ENCODE measurements at places on chromosomes 1 and 21. TPM values are rescaled to one million over a fixed set of nuclear protein-coding genes. Genes with fewer than 3 reads are reported as not detected.

NTNG1 gene
- total RNA-seq, result not detected

SNAPIN gene
- total RNA-seq, result 25.7 TPM

- no peaks in the 10 kb centered on the region for H3K4me1 ChIP-seq
- no peak for DNase-seq
- H3K36me3 ChIP-seq, result peaks cover 6% of the 10 kb centered on the region
- H3K27me3 ChIP-seq, result no peaks in the 10 kb centered on the region
- no peak overlapping the region for H3K27ac ChIP-seq
- H3K4me3 ChIP-seq, result no peak overlapping the region
Measured at GRCh38 chr1:227744668-227745067, 9.4 kb downstream of the SNAP47 start.

DNA sequence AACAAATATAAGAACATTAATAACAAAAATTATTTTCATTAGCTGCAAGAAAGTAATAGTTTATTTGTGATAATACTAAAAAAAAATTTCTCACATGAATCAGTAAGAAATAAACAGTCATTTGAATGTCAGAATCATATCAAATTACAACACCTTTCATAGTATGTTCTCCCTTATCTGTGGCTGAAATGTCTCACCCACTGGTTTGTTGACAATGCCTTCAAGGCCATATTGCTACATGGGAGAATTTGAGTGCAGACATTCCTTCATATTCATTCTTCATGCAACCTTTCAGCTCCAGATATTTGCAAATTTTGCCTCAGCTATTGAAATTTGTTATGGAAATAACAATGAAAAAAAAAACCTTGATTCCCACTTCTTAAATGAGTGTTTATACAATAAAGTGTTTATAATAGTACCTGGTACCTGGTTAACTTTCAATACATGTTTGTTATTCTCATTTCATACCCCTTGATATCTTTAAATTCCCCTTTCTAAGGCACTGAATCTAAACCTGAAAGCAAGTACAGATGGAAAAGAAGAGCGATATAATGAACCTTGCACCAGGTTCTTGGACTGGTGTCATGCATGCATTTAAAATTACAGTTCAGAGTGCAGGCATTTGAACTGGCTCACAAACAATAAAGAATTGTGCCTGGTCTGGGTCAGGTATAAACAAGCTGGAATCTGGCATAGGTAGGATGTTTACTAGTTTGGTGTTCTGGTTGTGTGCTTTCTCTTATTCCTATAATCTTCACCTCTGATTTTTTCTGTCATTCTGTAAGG is 242.2 kb upstream of the ADGRL2 start:
- no peaks in the 10 kb centered on the region for H3K27me3 ChIP-seq
- no peak overlapping the region for H3K4me3 ChIP-seq
- peak; percentile 2 for DNase-seq
- no peaks in the 10 kb centered on the region for H3K4me1 ChIP-seq
- no peak overlapping the region for H3K27ac ChIP-seq

DNA sequence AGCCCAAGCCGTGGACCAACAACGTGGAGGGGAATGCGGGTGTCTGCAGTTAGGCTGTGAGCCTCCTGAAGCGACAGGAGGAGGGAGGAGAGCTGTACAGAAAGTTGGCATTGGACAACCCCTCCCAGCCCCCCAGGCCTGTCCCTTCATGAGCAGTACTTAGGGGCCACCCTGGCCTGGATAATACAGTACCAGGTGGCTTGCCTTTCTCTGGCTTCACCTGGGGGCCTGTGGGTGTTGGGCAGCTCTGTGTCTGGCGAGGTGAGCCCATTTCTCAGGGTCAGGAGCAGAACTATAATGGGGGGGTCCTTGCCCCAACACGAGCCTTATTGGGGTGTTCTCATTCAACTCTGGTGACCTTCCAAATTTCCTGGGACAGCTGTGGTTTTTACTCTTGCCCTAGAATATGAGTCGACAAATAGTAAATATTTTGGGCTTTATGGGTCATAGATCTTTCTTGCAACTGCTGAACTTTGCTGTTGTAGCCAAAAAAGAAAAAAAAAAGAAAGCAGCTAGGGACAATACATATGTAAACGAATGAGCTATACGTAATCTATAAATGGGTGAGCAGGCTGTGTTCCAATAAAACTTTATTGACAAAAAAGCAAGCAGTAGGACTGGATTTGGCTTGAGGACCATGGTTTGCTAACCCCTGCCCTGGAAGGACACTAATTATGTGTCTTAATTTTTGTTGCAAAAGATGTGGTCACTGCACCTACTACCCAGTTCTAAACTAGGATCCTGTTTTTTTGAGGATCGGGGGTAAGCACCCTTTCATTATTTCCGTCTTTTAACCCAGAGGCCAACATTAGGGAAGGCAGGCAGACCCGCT is 11.4 kb downstream of the COQ8A start:
- no peak overlapping the region for H3K27ac ChIP-seq
- no peaks in the 10 kb centered on the region for H3K27me3 ChIP-seq
- DNase-seq, result no peak
- H3K4me3 ChIP-seq, result no peak overlapping the region
- H3K4me1 ChIP-seq, result peaks cover 33% of the 10 kb centered on the region
- peaks cover 31% of the 10 kb centered on the region for H3K36me3 ChIP-seq

- H3K4me1 ChIP-seq, result peaks cover 31% of the 10 kb centered on the region
- H3K27ac ChIP-seq, result peak within 1 kb of the TSS; percentile 55
- H3K36me3 ChIP-seq, result no peaks in the 10 kb centered on the region
- no peaks in the 10 kb centered on the region for H3K27me3 ChIP-seq
Measured at GRCh38 chr1:232950197-232951176, at the start of gene NTPCR. TSS of gene NTPCR (plus strand) at chr1:232950611. CDS start at chr1:232950711, 100 bp downstream.

DNA sequence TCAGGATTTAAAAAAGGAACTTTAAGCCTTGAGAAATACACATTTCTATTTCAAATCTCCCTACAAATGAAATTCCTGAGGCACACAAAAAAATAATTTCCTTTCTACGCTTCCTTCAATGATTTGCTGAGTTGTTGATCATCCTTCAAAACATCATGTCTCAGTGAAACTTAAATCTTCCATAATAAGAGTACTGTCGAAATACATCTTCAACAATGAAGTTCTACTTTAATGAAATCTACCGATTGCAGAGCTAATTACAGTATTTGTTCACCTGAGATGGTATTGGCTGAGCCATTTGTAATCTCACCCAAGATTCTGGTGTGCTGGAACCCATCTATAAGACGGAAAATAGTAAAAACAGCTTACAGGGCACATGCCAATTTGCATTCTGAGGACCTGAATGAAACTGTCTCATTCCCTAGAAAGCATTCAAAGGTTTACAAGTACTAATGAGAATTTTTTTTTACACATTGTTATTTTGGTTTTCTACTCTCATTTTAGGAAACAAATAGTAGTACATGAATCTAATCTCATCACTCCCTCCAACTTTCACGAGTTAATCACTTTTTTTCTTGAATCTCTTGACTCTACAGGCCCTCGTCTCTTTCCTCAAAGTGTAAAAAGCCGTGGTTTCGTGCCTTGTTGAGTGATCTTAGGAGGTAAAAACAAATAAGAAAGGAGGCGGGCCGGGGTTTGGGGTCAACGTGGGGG is 1.1 kb downstream of the CHML start:
- no peak for DNase-seq
- H3K27ac ChIP-seq, result peak overlapping the region; percentile 91
- no peaks in the 10 kb centered on the region for H3K27me3 ChIP-seq
- H3K4me3 ChIP-seq, result peak overlapping the region; percentile 85
- H3K4me1 ChIP-seq, result peaks cover 47% of the 10 kb centered on the region
